Hippocampal formation (tissue), 2 donors: ENCODE measurements at places on chromosomes 16 and 17.

DNA sequence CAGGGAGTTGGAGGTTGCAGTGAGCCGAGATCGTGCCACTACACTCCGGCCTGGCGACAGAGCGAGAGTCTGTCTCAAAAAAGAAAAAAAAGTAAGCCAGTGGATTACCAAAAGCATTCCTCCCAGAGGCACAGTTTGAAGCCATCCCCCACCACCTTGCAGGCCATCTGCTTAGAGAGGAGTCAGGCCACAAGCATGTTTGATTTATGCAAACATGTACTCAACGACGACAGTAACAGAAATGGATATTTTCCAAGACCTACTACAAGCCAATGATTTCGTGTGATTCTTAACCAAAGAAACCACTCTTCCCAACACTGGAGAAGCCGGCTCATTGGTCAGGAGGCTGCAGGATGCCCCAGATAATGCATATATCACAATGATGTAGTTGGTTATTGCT lies 34.8 kb downstream of the MYH13 start:
- peak; percentile 9 for DNase-seq

DNA sequence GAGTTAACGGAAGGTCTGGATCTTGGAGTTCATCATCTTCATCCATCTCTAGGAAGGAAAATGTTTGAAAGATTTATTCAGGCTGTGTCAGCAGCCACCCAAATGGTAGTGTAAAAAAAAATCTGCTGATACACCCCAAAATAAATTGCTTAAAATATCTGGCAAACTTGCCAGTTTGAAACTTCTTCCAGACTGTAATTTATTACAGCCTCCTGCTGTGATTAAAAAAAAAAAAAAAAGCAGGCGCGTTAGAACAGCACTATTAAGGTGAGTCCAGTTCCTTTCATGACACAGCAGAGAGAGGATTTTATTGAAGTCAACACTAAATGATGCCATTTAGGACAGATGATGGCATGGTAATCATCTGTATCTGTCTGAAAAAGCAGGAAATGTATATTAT lies 140.6 kb upstream of the CORO6 start:
- DNase-seq: no peak

GRCh38 chr17:64974750-64975317 lies 55.6 kb upstream of the LRRC37A3 start:
- no peak for DNase-seq

GRCh38 chr16:21001262-21001661 lies 100.7 kb downstream of the LYRM1 start:
- DNase-seq: no peak

GRCh38 chr17:36818134-36818825 lies 119.0 kb upstream of the LHX1 start:
- DNase-seq: no peak

DNA sequence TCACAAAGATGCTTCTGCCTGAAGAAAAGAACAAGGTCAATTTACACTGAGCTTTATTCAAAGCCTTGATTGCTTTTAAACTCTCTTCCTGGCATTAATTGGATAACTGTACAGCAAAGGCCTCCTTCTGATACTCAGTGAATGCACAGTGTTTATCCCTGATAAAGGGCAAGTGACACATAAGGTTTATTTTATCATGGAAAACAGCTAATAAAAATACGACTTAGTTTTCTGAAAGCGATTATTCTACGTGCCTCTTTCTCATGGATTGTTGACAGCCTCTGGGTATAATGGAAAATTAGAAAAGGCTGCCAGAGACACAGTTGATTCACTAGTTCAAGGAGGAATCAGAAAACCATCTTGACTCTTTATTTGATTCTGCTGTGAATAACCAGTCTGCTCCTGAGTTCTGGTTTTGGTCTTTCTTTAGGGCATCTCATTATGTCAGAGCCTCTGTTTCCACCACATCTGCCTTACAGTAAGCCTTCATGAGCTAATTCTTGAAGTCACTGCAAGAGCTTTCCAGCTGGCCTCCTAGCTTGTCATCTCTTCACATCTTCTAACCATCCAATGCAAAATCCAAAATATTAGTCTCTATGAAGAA lies 212.9 kb downstream of the CNTNAP4 start:
- no peak for DNase-seq
